ENCODE measurements at places on chromosomes 1 and 21.

DNA sequence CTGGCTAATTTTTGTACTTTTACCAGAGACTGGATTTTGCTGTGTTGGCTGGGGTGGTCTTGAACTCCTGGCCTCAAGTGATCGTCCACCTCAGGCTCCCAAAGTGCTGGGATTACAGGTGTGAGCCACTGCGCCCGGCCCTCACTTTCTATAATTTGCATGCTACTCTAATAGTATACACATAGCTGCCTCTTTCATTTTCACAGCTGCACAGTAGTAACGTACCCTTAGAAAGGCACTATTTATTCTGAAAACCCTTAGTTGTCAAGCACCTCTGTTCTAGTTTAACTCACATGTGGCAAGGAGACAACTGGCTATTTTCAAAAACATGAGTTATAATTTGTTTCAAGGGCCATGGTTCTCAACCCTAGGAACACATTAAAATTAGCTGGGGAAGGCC lies 17.2 kb downstream of the TPM3 start:
- no peak for DNase-seq

DNA sequence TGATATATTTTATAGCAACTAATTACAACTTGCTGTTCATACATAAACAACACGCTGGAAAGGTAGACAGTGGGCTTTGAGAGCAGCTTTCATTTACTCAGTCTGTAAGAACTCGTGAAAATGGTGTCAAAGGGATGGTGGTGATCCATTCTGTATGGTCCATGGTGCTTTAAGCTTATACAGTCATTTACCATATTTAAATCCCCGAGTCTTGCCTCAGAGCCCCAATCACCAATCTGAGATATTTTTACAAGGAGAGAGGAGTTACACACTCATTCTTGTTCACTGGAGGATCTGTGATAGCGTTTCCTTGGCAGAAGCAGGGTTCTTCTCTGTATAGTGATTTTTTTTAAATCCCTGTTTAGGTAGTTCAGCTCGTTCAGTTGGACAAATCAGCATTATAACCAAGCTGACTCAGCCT lies 694.6 kb downstream of the USP25 start:
- no peak for DNase-seq

- no peak for DNase-seq
These were observed 44.9 kb upstream of the EFHD2 start for GRCh38 chr1:15364740-15365139.

GRCh38 chr1:243378669-243379068 lies 122.8 kb downstream of the SDCCAG8 start:
- no peak for DNase-seq

DNA sequence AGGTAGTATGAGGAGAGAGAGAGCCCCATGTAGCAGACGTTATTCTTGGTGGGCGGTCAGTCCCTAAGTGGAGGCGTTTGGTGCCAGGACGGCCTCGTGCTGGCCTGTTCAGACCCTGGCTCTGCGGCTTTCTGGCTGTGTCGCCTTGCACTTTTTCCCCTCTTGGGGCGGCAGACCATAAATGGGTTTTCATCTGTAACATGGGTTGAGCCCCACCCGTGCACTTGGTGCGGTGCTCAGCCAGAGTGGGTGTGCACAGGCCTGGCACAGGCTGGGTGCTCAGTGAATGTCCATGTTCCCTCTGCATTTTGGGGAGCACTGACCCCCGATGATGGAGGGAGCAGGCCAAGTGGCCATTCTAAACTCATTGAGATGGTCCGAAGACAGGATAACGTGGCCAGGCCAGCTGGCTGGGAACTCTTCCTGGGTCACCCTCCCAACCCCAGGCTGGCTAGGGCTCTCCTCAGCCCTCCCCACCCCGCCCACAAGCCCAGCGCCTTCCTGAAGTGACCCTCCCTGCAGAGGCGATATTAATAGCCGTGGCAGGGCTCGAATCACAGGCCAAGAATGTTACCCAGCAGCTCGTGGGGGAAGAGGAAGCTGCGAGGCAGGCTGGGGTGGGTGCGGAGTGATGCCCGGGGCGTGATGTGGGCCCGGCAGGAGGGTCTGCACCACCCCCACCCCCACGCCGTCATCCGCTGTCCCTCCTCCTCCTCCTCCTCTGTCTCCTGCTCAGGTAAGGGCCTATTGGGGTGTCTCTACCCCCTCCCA lies 78.5 kb downstream of the ARHGEF10L start:
- no peak for DNase-seq

- no peak for DNase-seq
These were observed 3.5 kb upstream of the DMRTA2 start for GRCh38 chr1:50426702-50427085.

DNA sequence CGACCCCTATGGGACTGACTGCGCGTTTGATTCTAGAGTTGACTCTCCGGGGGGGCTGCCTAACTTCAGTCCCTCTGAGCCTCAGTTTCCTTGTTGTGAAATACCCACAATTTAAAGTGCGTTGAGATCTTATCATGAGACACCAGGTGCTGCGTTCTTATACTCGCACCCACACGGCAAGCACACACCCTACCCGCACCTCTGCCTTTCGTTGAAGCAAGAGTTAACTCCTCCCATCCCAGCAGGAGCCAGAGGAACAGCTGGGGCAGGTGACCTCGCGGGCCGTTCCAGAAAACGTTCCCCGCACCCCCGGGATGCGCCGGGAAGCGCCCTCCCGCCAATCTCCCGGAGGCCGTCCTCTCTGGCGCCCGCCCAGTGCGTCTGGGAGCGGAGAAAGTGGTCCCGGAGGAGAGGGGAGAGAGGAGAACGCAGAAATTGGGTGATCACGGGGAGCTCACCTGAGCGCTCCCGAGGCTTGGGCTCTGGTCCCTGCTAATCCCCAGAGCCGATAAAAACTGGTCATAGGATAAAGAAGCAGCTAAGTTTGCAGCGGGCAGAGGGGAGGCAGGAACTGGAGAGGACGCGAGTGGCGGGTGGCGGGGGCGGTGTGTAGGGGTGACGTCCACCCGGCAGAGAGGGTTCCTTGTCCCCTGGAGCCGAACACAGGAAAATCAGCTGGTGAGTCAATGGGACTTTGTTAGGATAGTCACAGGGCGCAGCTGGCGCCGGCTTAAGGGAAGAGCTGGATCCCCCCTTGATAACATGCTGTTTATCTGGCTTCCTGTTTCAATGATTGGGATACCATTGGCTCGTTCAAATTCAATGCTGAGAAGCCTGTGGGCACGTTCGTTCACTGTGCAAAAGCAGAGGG lies 869 bp downstream of the NAV1 start:
- no peak for DNase-seq

- no peak for DNase-seq
These were observed 21.0 kb upstream of the PARP1 start for GRCh38 chr1:226428791-226429461.

- peak; percentile 40 for DNase-seq
These were observed 18.9 kb downstream of the PGBD2 start for GRCh38 chr1:248924696-248925532.

DNA sequence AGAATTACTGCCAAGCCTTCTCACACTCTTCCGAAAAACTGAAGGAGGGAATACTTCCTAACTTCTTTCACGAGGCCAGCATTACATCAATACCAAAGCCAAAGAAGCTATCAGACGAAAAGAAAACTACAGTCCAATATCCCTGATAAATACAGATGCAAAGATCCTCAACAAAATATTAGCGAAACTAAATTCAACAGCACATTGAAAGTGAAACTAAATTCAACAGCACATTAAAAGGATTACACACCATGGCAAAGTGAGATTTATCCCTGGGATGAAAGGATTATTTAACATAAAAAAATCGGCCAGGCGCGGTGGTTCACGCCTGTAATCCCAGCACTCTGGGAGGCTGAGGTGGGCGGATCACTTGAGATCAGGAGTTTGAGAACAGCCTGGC lies 176.8 kb downstream of the FAF1 start:
- DNase-seq = no peak

GRCh38 chr1:98355656-98356383 lies 305.7 kb upstream of the SNX7 start:
- no peak for DNase-seq

DNA sequence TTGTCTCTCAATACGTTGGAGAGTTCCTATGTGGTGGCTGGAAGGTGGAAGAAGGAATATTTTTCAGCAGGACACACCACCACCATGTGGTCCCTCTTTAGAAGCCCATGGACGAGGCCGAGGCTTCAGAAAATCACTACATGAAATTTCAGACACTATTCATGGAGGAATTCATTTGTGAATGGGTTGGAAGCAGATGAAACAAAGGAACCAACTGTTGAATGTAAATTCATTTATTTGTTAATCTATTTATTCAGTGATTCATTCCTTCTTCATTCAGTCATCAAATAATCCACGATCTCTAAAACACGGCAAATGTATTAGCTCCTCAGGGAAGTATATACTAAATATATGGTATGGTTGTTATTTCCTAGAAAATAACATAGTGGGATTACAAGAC lies 12.2 kb downstream of the SLC35F3 start:
- DNase-seq = no peak

DNA sequence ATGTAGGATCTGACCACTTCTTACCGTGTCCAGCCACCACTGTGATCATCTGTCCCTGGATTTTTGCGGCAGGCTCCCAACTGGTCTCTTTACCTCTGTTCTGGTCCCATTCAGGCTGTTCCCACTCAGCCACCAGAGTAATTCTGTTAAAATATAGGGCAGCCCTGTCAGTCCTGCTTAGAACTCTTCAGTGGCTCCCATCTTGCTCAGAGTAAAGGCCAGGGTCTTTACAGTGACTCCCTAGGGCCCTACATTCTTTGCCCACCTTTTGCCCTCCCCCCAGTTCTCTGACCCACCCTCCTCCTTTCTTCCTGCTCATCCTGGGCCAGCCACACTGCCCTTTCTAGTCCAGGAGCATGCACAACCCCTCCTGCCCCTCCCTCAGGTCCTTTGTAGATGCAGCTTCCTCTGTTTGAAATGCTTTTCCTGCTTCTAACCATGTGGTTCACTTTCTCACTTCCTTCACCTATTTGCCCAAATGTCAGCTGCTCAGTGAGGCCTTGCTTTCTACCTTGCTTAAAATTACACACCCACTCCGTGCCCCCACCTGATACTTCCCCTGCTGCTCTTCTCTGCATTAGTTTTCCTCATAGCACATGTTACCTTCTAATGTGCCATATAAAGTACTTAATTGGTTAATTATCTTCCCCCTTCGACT lies 7.8 kb downstream of the UBIAD1 start:
- DNase-seq = no peak

GRCh38 chr21:33313183-33313582 lies 11.6 kb upstream of the IFNAR1 start:
- DNase-seq = no peak

GRCh38 chr1:17189632-17189990 lies 15.3 kb upstream of the PADI1 start:
- DNase-seq = no peak

- no peak for DNase-seq
These were observed 24.0 kb upstream of the QSOX1 start for GRCh38 chr1:180130651-180131050.

DNA sequence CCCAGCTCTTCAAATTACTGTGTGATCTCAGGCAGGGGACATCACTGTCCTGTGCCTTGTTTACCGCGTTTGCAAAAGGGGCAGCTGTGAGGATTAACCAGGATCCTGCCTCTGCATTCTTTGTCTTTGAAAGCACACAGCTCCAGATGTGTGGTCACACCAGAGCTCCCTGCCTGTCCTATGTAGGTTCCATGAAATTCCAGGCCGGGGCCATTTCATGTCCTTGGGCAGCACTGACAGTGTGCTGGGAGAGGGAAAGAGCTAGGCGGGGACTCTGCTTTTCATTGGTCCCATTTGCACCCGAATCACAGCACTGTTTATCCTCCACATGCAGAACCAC lies 42.2 kb upstream of the SELENON start:
- no peak for DNase-seq

- no peak for DNase-seq
These were observed 74.6 kb downstream of the RUNX3 start for GRCh38 chr1:24855474-24855873.

GRCh38 chr1:6483017-6483760 lies 8.3 kb downstream of the PLEKHG5 start:
- DNase-seq = no peak

DNA sequence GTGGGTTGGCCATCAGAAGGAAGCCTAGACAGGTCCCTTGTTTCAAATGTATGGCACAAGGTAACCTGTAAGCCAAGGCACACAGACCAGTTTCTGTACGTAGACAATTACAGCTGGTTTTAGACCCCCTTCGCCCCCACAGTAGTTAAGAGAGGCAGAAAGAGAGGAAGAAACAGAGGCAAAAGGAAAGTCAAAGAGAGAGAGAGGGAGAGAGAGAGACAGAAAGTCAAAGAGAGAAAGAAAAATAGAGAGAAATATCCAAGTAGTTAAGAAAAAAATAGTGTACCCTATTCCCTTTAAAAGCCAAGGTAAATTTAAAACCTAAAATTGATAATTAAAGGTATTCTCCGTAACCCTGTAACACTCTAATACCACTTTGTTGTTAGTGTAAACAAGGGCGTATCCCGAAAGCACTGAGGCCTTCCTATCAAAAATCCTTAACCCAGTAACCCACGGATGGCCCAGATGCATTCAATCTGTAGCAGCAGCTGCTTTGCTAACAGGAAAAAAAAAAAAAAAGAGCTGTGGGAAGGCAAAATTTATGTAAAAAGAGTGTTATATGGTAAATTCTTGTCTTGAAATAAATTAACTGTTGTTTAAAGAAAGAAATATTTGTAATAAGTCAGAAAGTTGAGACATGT lies 49.4 kb downstream of the ADCY10 start:
- no peak for DNase-seq

DNA sequence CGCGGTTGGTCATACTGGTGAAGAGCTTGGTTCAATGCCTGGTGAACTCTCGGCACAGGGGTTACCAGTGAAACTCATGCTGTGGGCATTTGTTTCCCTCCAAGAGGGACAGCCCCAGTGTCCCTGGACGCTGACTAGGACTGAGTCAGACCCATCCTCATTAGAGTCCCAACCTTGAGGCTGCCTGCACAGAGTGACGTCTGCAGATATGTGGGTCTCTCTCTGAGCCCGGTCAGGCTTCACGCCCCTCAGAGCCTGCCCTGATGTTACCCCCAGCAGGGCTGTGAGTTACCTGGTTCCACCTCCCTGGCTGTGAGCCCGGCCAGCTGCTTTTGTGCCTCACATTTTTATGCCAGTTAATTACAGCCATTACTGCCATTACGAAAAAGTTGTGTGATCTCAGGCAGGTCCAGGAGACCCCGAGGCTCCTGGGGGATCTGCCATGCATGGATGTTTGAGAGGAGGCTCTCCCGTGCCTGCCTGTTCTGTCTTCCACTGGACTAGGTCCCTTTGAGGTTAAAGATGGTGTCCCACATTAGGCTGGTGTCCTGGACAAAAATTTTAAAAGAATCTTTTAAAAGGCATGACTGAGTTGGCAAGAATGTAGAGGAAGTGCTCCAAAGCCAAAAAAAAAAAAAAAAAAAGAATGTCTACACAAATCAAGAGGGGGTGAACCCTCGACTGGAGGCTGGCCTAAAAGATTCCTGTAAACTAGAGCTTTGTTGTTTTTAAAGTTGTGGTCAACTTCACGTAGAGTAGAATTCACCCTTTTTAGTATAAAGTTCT lies 36.6 kb upstream of the PADI1 start:
- no peak for DNase-seq

- DNase-seq = no peak
These were observed 9.6 kb downstream of the ACTRT2 start for GRCh38 chr1:3030663-3031381.

GRCh38 chr21:36544545-36544944 lies 64.6 kb upstream of the CLDN14 start:
- DNase-seq = no peak

GRCh38 chr1:171166361-171166760 lies 18.7 kb upstream of the FMO2 start:
- DNase-seq = no peak

Measured in stimulated activated naive CD4-positive, alpha-beta T cell treated with Interleukin-2 at 50 U/mL for 16 hours (primary cell).